Activated CD4-positive, alpha-beta T cell treated with anti-CD3 and anti-CD28 coated beads for 1 hour (primary cell): ENCODE measurements at places on chromosomes 2 and 18.
A peak's percentile ranks its signal among the peaks of the same experiment; 100 is the strongest.

GRCh38 chr18:41226186-41226585 lies 728.8 kb upstream of the PIK3C3 start:
- DNase-seq = no peak

DNA sequence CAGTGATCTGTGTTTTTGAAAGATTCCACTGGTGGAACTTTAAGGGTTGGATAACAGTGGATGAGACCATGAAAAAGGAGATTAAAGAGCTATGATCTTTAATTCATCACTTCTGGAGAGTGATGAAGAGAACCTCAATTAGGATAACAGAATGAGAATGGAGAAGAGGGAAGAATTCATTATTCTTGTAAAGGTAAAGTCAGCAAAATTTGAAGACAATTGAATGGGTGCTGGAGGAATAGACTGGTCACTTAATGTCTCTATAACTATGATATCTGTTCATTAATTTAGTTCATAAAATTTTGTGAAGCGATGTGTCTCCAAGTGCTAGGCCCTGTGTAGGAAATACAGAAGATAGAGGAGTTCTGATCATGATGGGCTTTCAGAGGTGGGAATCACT lies 1013.2 kb upstream of the FANCL start:
- no peak for DNase-seq

- DNase-seq = no peak
Observed at GRCh38 chr2:170142502-170142901, 35.4 kb upstream of the MYO3B start.

GRCh38 chr2:11923935-11924334 lies 177.5 kb downstream of the LPIN1 start:
- DNase-seq = no peak

DNA sequence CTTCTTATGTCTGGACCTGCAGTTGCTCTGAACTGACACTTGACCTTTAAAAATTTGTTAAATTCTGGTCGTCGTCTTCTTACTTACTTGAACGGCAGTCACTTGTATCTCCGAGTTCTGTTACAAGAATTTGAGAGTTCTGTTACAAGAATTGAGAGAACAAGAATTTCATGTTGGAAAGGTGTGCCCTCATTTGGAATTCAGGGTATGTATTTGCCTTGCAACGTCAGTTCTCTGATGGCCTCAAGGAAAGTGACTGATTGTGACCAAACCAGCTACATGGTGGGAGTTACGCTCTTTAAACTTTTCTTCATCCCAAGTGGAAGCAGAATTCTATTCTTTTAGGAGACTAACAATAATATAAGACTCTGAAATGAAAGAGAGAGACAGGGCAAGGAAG lies 320.0 kb upstream of the TRIB2 start:
- no peak for DNase-seq

- no peak for DNase-seq
Observed at GRCh38 chr2:39538718-39539117, 101.6 kb upstream of the MAP4K3 start.

DNA sequence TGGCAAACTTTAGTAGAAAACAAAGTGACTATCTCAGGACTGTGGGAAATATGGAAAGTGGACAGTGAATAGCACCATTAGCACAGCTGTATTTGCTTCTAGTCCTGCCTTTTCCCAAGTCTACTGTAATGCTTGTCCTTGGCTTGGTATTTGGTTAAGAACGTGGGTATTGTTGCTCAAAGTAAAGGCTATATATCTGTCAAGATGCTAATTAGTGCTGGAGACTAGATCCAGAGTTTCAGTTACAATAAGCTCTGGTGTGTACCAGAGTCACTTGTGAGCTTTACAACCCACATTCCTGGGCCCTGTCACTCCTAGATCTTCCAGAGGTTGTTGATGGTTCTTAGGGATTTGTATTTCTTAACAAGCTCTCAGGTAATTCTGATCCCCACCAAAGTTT lies 313.6 kb downstream of the SLC8A1 start:
- no peak for DNase-seq

DNA sequence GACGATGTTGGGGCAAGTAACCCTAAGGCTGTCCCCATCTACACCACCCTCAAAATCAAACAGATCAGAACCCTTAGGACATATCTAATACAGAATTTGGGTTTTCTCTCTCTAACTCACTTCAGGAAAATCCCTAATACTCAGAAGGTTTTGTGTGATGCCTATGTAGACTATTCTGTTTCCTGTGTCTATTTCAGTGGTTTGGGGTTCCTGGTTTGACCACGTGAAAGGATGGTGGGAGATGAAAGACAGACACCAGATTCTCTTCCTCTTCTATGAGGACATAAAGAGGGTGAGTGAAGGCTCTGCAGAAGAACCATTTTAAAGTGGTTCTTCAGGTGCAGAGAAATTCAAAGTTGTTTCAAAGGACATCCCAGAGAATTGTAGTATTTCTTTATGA lies 16.3 kb downstream of the SULT1C2 start:
- DNase-seq = no peak

GRCh38 chr2:108448678-108449409 lies at the start of gene GCC2:
Gene GCC2 (plus strand): TSS chr2:108449206. CDS start chr2:108449275, 69 bp downstream.
- DNase-seq = peak; percentile 95

DNA sequence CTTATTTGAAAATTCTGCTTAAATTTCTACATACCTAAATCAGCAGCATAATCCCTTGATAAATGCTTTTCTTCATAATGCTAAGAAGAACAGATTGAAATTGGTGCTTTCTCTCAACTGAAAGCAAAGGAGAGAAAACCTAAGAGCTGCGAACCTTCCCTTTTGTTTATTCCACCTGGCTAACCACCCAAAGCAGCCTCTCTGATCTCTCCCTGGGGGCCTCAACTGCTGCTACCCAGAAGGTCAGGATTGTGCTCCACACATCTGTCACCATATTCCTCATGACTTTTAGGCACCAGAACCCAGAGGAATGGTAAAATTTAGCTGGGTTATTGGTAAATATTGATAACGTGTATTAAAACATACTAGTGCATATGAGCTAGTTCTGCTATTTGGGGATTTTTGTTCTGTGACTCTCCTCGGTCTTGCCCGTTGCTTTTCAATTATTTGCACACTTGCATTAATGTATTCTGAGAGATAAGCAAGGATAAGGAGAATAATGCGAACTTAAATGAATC lies 334.1 kb downstream of the RIT2 start:
- DNase-seq = no peak

GRCh38 chr2:54599914-54600313 lies 123.5 kb upstream of the EML6 start:
- no peak for DNase-seq

DNA sequence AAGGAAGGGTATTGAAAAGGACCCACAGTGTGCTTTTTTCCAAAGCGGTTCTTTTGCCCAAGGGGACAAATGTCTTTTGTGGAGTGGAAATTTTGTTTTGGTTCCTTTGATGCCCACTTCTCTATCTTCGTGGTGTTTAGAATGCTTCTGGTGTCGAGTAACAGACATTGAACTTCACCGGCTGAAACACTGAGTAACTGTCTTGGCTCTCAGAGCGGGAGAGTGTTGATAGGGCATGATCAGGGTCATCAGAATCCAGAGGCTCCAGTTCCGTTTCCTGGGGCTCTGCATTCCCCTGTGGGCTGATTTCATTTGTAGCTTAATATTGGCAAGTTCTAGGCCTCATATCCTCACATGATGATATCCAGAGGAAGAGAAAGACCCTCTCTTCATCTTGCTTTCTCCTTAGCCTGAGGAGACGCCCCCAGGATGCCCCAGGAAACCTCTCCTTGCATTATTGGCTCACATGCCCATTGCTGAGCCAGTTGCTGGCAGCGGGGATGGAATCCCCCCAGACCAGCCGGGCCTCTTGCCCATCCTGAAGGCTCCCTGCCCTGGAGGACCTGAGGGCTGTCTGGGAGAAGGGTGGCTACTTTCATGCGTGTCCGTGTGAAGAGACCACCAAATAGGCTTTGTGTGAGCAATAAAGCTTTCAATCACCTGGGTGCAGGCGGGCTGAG lies 27.9 kb upstream of the AGFG1 start:
- no peak for DNase-seq

DNA sequence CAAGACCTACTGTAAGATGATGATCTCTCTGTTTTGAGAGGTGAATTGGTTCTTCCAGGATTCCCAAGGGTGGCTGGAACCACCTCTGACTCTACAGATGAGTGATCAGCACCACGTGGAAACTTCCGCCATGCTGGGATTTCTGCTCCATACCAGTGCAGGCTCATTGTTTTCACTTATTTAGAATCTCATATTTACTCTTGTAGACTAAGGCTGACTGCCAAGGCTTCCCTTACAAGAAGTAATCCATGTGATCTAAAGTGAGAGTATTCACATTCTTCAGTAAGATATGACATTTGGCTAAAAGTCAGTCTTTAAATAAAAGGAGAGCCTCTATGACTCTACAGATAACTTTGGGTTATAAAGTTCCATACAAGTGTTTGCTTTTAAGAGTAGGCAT lies 322.9 kb upstream of the RAB12 start:
- DNase-seq = no peak

- no peak for DNase-seq
Observed at GRCh38 chr18:43547456-43547855, 270.2 kb upstream of the SYT4 start.

- no peak for DNase-seq
Observed at GRCh38 chr2:76812156-76812555, 710.0 kb downstream of the LRRTM4 start.

GRCh38 chr18:47577520-47577919 lies 326.1 kb upstream of the SKOR2 start:
- no peak for DNase-seq

DNA sequence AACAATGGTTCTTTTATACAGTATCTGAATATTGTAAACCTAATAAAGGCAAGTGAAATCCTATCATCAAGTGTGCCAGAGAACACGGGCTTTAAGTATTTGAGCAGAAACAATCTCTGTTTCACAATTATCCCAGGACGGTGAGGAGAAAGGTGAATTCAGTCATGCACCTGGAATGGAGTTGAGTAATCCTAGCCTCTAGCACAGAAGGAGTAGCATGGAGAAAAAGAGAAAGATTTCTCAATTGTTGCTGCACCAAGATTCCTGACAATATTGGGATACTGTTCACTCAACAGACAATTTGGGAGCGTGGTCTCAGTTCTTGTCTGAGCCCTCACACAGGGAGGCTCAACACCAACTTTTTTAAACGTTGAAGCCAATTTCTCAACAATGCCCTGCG lies 510.6 kb downstream of the SOX11 start:
- DNase-seq = no peak

GRCh38 chr2:227482638-227483340 lies 10.8 kb downstream of the AGFG1 start:
- DNase-seq = no peak

DNA sequence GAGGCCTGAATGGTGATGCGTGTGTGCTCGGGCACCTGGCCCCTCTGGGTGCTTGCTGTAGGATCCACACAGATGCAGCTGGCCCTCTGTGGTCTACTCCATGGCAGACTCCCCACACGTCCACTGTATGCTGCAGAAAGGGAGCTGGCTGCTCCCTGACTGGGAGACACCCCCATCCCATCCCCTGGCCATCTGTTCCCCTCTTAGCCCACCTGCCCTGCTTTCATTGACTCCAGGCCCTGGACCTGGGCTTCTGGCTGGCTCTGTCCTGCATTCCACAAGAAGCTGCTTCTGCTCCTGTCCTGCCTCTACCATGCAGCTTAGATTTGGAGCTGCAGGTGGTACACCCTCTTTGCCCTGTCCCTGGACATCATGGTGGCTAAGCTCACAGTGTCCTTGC lies 80.1 kb downstream of the FHOD3 start:
- DNase-seq = no peak

DNA sequence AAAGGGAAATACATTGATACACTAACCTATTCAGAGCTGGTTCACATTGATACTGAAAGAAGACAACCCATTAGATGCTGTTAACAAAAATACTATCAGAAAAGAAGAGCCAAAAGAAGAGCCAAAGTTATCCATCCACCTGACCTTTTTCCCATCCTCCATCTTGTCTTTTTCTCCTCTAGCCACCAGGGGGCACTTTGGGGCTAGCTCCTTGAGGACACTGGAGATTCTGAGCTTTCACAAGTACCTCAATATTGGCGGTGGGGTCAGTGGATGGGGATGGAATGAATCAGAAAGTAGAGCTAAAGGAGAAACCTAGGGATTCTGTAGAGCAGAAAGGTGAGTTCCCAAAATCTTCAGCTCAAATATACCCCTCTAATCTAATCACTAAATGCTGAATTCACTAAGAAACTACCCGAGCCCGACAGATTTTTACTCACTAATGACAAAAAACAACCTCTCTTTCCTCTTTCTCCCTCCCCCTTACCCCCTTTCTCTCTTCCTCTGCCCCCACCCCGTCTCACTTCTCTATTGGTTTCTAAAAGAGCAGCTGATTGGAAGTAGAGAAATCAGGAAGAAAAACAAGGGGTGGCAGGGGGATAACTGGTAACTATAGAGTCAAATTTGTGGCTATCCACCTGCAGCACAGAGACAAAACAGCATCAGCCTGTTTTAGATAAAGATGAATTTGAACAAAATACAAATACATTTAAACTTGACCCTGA lies 203.3 kb downstream of the TCF4 start:
- no peak for DNase-seq

DNA sequence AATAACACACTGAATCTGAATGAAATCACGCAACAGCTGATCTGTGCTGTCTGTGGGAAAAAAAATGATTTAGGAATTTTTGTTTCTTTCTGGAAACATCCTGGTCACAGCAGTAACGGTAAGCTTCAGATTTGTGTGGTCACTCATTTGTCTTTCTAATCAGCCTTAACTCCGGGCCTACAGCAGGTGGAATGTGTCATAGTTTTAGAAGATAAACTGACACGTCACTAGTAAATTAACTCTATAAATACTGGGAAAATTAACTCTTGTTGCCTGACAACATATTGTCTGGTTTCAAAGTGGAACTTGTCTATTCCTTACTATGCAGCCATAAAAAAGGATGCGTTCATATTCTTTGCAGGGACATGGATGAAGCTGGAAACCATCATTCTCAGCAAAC lies 58.1 kb upstream of the NCK2 start:
- DNase-seq = no peak

DNA sequence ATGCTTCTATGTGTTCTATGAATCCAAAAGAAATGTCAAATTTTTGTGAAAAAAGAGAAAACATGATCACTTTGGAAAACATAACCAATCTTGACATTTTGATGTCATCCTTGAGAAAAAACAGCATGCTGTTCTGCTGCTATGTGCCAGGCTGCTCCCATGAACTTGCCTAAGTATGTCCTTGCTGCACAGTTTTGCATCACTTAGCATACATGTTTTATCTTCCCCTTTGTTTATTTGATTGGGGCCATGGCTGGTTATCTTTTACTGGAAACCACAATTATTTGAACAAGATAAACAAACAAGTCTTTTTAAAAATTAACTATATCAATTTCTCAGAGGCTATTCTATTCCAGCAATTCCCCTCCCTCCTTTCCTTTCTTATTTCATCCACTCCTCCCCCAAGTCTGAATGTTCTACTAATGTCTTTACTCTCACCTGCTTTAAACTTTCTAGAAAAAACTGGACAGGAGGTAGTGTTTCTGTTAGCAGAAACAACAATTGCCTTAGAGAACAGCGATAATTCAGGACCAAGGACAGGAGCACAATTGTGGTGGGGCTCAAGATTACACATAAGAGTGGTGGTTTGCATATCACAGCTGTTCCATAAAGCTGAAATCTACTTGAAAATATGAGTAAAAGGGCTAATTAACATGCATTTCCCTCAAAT lies 6.7 kb downstream of the AOX1 start:
- DNase-seq = no peak

- DNase-seq = no peak
Observed at GRCh38 chr18:4250141-4250540, 205.0 kb downstream of the DLGAP1 start.
